SK-N-DZ (cell line): ENCODE measurements at places on chromosomes 3 and 15.

GRCh38 chr15:96421178-96421601, 90.7 kb downstream of the NR2F2 start:
- DNase-seq, result no peak

DNA sequence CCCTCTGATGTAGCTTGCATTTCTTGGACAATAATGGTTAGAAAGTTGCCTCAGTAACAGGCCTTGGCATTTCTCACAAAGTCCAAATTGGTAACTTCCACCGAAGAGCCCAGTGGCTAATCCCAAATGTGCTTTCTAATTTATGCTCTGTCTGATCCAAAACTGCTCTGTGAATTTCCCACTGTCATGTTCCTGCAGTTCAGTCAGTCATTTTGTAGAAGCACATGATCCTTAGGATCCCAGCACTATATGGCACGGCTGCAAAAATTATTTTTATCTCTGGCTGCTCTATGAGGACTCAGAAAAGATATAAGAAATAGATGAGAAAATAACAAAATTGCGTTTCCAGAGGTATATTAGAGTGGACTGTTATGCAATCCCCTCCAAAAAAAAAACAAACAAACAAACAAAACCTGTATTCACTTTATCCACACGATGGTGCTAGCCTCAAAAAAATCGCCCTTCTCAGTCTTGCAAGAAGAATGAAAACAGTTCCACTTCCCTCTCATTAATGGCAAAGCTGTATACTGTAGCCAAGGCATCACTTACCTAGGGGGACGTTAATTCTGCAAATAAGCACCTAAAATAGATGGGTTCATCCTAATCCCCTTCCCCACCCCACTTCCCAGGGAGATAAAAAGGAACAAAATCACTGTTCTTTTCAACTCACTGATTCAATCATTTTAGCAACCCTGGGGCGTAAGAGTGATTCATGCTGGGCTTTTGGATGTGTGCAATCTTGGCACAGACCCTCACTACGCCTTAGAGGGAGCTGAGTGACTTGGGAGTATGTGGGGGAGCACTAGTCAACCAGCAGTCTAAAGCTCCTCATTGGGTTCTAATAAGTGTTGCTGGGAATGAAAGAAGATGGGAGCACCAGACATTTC, 61.3 kb downstream of the TMCO5A start:
- DNase-seq, result peak; percentile 61

- no peak for DNase-seq
These were observed 646.6 kb downstream of the NTRK3 start for GRCh38 chr15:87609894-87610293.

DNA sequence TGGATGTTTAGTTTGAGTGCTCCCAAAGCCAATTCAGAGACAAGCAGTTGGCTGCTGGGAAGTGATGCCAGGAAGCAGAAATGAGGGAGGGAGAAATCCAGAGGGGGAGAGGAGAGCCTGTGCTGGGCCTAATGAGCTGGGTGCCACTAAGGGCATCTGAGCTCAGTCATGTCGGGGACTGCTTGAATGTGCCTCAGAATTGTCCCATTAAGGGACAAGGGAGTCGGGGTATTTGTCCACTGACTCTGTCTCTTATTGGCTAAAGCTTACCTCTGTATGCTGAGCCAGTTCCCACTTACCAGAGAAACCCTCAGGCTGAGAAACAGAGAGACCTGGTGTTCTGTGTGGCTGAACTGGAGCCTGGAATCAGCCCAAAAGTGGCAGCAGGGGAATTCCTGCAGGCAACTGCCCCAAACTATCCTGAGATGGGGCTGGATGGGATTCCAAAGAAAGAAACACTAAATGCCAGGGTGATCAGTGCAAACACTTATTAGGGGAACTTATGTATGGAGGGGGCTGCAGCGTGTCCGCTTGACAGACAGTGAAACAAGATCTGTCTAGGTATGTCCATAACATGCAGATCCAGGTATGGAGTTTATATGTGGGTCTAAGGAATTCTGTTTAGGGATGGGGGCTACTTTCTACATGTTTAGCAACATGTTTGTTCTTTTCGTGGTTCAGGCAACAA, 48.6 kb downstream of the NR1D2 start:
- DNase-seq, result peak; percentile 24

- DNase-seq, result no peak
These were observed 4.1 kb downstream of the GAP43 start for GRCh38 chr3:115627180-115628074.

DNA sequence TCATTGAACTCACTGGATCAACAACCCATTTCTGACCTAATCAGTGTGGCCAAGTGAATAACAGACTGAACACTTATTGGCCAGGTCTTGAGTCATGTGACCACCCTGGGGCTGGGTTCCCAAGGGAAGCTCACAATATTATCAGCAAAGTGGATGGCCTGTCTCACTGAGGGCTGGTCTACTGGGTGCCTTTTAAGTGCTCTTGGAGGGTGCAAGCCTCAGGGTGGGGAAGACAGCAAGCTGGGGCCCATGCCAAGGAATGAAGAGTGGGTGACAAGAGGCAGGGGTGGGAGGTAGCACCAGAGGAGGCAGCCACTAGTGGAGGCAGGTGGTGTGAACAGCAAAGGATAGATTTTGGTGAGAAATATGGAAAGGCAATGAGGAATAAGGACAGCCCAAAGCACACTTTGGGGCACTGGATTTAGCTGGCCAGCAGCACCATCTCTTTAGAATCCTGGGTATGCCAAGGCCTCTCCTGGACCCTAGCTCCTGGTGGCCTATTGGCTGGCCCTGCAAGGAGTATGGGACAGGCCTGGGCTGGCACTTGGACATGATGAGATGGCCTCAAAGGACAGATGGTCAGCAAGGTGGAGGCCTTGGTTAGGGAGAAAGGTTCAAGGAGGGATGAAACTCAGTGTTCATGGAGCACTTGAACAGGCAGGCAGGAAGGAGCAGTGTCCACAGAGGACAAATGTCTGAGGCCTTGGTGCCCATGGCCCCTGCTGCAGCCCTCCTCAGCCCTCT, 34.2 kb downstream of the HMCES start:
- DNase-seq, result peak; percentile 43

DNA sequence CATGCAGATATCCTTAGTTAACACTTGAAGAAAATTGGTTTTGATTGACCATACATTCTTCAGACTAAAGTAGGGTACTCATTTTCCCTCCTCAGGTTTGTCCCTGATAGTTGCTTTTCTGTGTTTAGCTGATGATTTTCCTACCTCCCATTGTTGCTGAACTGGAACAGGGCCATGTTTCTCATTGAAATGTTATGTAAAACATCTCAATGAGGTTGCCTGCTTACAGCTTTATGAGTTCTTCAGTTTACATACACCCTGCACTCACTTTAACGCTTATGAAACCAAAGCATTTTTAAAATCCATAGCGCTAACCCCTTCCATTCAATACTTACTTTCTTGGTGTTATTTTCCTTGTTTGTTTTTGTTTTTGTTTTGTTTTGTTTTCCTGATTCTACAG, 61.9 kb downstream of the HMG20A start:
- no peak for DNase-seq

- DNase-seq, result no peak
These were observed 28.9 kb downstream of the FOXP1 start for GRCh38 chr3:71554649-71555048.

DNA sequence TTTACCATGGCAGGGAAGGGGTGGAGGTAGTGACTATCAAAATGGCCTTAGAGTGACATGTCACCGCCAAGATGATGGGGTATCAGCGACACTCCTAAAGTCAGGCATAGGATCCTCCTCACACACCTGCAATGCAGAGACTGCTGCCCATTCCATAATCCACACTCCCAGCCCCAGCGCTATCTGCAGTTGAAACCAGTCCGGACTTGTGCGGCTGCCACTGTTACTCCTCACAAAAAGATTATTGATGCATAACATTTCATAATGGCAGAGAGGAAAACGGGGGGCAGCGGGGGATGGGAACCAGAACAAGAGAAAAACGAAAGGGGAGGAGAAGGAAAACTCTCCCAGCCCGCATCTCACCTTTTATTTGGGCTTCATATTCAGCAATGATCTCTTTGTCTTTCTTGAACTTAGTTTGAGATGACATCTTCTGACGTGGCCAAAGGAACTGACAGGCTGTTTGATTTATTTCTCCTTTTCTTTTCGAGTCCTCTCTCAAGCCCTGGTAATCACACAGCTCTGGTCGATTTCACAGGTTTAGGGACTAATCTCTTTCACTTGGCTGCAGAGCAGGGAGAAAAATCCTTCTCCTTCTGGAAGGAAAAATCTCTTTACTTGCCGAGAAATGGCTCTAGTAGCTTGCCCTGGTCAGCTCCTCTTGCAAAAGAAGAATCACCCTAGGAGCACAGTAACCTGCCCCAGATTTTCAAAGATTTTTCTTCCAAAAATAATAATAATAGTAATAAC, 749 bp downstream of the SRGAP3 start:
- peak; percentile 57 for DNase-seq

DNA sequence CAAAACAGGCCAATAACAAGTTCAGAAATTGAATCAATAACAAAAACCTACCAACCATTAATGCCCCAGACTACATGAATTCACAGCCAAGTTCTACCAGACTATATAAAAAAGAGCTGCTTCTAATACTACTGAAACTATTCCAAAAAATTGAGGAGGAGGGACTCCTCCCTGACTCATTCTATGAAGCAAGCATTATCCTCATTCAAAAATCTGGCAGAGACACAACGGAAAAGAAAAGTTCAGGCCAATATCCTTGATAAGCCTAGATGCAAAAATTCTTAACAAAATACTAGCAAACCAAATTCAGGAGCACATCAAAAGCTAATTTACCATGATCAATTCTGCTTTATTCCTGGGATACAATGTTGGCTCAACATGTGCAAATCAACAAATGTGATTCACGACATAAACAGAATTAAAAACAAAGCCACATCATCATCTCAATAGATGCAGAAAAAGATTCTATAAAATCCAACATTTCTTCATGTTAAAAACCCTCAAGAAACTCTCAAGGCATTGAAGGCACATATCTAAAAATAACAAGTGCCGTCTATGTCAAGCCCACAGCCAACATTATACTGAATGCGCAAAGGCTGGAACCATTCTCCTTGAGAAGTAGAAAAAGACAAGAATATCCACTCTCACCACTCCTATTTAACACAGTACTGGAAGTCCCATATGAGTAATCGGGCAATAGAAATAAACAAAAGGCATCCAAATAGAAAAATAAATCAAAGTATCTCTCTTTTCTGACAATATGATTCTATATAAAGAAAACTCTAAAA, 573.6 kb upstream of the GRM7 start:
- DNase-seq, result no peak

GRCh38 chr3:154310840-154311239, 13.4 kb downstream of the DHX36 start:
- no peak for DNase-seq

DNA sequence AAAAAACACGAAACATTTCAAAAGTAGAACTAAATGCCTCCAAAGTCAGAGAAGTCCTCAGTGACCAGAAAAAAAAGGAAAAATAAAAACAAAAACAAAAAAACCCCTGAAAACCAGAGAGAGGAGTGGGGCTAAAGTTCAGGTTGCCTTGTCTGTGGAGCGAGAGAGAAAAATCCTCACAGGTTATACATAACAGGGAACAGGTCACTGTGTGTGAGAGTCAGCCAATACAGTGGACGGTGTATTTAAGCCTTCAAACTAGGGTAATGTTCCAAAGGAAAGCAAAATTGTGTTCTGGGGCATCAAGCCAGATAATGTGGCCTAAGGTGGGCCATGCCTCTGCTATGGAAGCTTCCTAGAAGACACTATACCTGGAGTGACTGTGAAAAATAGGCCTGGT, 216.1 kb upstream of the SUCLG2 start:
- no peak for DNase-seq

- DNase-seq, result no peak
These were observed 806.7 kb upstream of the EPHA6 start for GRCh38 chr3:96007650-96008195.

DNA sequence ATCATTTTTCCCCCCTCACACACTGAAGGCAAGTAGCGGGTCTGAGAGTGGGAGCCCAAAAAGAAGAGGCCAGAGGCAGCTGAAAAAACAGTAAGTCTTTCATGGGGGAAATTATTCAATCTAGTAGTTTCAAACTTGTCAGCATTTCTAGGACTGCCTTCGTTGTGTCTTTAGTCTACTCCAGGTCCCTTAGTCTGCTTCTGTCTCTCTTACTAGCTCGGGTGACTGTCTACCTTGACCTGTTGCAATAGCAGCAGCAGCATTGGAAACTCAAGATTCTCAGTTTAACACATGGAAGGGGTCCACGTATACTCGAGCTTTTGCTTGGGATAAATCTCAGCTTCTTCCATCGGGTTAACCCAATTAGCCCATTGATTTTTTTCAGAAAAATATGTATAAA, 28.9 kb downstream of the CHD2 start:
- DNase-seq, result no peak

DNA sequence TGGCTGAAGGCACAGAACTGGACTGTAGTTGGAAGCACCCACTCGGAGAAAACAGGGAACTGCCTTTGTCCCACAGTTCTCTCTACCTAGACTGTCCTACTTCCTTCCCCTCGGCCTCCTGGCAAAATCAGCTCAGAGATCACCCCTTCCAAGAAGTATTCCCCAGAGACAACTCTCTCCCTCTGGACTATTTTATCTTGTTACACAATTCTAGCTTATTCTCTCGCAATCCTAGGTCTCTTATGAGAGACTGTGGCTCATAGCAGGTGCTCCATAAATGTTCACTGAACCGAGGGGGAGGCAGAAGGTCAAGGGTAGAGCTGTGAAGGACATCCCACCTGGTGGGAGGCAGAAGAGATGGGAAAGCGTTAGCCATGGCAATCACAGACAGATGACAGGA, 10.6 kb downstream of the HEG1 start:
- DNase-seq, result no peak

DNA sequence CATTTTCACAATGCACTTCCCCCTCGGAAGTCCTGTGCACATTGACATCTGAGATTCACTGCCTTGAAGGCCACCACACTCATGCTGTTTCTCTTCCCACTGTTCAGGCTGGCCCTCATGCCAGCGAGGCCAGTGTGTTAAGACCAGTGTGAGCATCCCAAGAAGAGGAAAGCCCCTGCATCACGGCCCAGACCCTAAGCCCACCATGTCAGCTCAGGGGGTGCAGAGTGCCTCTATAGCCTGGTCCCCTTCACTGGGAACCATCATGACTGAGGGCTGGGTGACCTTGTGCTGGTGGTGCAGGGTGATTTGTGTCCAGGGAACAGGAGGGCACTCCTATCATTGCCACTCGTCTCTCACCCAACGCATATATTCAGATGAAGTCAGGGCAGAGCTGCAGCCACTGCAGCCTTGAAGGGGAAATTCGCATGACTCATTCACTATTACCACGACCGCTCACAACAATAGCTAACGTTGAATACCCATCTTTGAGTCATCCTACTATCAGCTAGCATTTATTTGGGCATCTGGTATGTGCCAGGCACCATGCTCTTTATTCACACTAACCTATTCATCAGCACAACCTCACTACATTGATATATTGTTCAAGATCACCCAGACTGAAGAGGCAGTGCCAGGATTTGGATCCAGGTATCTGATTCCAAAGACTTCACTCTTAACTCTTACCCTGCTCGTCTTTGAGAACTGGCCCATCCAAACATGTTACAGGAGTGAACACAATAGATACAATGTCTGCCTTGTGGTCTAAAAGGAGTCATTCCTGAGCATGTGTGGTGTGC, 58.8 kb upstream of the SLC6A11 start:
- no peak for DNase-seq
